ENCODE measurements at places on chromosomes 6 and 20.

DNA sequence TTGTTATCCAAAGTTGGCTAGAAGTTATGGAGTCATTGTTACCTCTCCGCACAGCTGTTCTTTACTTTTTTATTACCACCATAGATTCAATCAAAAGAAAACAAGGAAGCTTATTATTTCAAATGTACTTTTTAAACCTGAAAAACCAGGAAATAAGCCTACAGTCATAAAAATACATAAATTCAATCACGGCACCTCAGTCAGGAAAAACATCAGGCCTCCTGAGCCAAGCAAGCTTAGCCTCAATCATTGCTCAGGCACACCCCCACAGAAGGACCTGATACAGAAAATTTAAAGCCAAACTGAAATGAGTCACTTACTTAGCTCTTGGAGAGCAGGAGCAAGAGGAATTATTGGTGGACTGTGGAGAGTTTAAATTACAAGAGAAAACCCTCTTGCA, 44.3 kb downstream of the MARCKS start:
- DNase-seq = no peak

DNA sequence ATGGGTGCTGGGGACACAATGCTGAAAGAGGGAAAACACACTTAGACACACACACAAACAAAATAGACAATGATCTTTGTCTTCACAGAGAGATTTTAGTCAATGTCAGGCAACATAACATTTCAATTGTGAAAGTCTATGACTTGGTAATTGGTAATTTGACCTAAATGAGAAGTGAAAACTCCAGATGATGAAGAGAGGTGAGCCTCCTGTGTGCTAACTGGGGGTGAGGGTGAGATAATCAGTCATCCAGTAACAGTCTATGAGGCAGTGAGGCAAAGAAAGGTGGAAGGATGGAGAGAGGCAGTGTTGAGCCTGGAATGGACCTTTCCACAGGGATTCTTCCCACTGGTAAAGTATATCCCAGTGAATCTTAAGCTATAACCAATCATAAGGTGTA, 744.2 kb downstream of the MAFB start:
- no peak for DNase-seq

GRCh38 chr6:87482366-87482765, 9.6 kb downstream of the SLC35A1 start:
- no peak for DNase-seq

DNA sequence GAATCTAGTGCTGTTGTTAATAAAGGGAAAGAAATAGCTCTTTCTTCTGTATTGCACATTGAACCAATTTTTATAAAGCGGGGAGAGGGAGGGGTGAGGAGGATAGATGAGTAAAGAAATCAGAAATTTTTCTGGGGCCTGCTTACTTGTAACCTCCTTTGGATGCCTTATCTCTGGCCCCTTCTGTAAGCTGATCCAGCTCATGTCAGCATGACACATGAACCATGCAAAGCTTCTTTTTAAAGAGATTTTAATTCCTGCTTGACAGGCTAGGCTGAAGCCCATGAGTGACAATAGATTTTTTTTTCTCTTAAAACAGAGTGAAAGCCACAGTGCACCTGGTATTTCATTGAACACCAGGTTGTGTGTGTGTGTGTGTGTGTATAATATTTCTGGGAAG, 325.3 kb downstream of the PRL start:
- DNase-seq = no peak

Measured in activated CD4-positive, alpha-beta T cell treated with anti-CD3 and anti-CD28 coated beads, Interleukin-2, amount 10 ng/mL, durations not matched to agents 7 days and 5 days (primary cell).